Stimulated activated CD8-positive, alpha-beta memory T cell treated with anti-CD3 and anti-CD28 coated beads, Interleukin-4, amount 100 ng/mL, for 4 hours (primary cell): ENCODE measurements at places on chromosomes 4 and X.

DNA sequence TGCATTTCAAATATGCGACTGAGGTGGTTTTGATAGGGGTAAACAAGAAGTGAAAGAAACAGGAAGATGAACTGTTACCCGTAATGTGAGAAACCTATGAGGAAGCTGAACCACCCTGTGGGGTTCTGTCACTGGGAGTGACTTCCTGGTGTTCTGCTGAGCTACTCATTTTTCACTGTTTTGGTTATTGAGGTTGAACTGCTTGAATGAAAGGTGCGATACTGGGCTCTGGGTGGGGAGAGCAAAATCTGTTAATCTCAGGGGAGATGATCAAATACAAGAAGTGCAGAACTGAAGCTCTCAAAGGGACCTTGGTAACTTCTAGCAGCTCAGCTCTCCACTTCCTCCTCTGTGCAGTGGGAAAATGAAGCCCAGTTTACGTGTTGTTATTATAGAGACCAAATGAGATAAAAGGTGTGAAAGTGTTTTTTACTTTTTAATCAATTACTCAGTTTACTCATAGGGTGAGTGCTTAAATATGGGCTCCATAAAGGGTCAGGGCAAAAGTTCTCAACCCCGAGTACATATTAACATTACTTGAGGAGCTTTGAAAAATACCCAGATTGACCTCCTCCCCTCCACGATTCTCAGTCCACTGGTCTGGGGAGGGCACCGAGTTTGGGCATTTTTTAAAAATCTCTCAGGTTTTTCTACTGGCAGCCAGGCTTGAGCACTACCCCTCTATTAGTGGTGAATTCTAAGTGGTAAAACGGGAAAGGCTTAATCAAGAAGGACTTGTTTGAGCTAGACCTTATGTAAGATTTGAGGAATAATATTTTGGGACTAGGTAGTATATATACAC is 66.7 kb downstream of the COQ2 start:
- DNase-seq = no peak

- DNase-seq = no peak
These were observed 391 bp downstream of the UBL4A start for GRCh38 chrX:154486052-154486395.

DNA sequence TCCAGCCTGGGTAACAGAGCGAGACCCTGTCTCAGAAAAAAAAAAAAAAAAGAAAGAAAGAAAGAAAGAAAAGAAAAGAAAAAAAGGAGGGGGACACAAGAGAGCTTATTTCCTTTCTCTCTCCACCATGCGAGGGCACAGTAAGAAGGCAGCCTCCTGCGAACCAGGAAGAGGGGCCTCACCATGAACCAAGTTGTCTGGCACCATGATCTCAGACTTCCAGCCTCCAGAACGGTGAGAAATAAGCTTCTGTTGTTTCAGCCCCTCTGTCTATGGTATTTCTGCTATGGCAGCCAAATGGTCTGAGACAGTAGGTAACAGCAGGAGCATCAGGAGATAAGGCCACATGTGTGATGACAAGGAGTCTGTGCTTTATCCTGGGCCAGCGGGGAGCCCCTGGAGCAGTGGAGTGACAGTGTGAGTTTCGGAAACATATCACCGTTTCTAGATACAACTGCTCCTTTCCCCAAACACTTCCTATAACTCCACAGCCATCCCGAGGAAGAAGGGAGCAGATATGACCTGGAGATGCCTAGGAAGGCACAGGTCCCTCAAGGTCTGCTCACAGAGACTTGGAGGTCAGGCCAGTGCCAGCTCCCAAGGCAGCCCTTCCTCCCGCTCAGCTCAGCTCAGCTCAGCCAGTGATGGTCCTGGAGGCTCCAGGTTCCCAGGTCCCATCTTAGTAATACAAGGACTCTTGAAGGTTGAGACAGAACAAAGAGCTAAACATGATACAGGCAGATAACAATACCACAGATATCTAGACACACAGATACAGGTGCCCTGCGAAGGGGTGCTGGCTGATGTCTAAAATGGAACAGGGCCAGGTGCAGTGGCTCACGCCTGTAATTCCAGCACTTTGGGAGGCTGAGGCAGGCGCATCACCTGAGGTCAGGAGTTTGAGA is 17.7 kb downstream of the JAKMIP1 start:
- DNase-seq = no peak

- DNase-seq = peak; percentile 11
These were observed 107.5 kb upstream of the RPL34 start for GRCh38 chr4:108512615-108513505.

GRCh38 chr4:142817442-142817841 is 28.7 kb downstream of the INPP4B start:
- DNase-seq = no peak

- DNase-seq = no peak
These were observed at the start of gene GPR101 for GRCh38 chrX:137033774-137034507. Gene GPR101, minus strand, starts transcription at chrX:137033995. Its CDS starts 2,321 bp downstream, at chrX:137031674.

DNA sequence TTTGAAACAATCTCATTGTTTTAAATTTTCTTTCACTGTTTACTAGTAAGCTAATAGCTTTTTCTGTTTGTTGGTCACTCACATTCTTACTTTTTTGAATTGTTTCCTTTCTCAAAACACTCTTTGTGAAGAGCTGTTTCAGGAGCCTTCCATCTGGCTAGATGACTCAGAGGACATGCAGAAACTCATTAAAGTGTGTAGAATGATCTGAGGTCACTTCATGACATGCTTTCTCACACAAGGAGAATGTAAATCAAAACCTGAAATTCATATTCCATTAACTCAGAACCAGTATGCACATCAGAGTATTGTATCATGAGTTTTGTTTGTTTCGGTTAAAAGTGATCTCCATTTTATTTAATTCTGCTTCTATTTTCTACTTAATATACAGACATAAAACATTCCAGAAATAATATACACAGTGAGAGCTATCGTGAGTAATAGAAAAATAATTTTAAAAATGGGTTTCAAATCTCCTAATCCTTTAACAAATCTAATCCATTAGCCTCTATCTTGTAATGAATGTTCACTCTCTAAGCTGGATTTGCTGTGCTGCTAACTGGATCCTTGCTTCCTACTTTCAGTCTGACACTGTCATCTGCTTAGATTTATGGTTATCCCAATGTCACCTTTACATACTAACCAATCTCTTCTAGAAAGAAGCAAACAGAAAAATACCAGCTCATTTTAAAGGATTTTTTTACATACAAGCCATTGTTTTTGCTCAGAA is 449.6 kb downstream of the FSTL5 start:
- no peak for DNase-seq

GRCh38 chr4:56727150-56727549 is 46.1 kb upstream of the HOPX start:
- DNase-seq = no peak

DNA sequence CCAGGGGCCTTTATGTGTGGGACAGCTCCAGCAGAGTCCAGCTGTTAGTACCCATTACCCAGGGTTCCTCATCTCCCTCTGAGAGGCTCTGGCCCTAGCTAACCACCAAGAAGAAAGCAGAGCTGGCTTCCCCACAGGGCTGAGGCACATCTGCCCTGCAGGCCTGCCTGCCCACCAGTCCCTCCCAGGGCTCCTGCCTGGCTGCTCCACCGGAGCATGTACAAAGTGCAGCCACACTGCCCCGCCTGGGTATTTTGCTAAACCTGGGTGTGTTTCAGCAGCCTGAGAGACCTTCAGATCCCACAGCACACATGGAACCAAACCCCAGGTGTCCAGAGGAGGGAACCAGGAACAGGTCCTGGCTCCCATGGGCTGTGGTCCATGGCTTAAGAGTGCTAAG is 500.4 kb upstream of the KLHL4 start:
- DNase-seq = no peak

DNA sequence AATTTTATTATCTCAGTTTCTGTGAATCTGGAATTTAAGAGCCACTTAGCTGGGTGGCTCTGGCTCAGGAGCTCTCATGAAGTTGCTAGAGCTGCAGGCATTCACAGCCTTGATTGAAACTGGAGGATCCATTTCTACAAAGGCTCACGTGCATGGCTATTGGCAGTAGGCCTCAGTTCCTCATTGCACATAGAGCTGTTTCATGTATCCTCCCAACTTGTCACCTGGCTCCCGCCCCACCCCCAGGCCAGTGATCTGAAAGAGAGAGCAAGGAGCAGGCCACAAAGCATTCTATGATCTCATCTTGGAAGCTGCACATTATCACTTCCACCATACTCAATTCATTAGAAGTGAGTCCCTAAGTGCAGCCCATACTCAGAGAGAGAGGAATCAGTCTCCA is 18.5 kb upstream of the AP1AR start:
- DNase-seq = no peak

DNA sequence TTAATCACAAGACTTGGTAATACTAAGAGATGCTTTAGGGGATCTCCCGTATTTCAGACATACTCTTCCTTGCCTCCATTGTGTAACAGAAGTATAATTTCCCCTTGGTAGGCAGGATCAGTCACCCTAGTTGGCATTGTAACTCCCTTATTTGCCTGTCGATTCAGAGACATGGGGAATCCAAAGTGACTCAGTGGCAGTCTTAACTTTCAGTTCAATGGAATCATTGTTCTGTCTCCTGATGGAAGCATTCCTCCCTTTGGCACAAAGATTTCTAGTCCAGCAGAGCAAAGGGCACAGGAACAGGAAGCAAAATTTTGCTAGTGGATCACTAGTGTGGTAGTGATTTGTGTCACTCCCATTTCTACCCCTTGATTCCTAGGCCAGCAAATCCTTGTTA is 80.4 kb downstream of the DCUN1D4 start:
- DNase-seq = no peak

DNA sequence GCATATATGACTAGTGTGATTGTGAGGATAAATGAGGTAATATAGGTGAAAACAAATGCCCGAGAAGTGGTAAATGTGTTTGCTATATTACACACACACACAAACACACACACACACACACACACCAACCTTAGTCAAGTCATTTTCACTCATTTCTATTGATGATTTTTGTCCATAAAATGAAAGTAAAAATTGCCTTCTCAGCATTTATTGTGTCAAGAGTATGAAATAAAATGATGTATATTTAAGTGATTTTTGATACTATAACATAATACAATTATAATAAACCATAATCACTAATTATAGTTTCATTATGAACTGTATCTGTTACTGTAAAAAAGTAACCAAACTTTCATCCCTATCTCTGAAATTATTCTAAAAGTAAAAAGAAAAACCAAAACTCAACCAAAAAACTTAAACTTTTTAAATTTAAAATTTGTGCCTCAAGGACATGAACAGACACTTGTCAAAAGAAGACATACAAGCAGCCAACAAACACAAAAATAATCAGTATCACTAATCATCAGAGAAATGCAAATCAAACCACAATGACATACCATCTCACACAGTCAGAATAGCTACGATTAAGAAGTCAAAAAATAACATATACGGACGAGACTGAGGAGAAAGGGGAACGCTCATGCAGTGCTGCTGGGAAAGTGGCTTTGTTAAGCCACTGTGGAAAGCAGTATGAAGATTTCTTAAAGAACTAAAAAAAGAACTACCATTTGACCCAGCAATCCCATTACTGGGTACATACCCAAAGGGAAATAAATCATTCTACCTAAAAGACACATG is 601.0 kb downstream of the TMA16 start:
- DNase-seq = no peak

DNA sequence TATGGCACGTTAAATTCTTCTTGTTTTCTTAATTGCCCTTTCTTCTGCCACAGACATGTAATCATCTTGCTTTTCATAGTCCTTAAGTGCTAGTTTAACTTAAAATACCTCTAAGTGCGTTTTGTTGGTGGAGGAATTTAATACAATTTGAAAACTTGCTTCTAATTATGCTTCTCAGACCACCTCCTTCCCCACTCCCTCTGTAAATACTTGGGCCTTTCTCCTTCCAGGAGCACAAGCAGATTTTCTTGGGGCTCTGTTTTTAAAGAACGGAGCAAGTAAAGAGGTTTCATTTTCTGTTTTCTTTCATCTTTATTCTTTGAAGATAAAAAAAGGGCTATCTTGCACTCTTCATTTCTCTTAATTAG is 559 bp upstream of the PCDH18 start:
- DNase-seq = no peak

GRCh38 chr4:21802406-21802805 is 146.2 kb downstream of the KCNIP4 start:
- no peak for DNase-seq

- no peak for DNase-seq
These were observed 22.4 kb downstream of the FLNA start for GRCh38 chrX:154352012-154352401.

DNA sequence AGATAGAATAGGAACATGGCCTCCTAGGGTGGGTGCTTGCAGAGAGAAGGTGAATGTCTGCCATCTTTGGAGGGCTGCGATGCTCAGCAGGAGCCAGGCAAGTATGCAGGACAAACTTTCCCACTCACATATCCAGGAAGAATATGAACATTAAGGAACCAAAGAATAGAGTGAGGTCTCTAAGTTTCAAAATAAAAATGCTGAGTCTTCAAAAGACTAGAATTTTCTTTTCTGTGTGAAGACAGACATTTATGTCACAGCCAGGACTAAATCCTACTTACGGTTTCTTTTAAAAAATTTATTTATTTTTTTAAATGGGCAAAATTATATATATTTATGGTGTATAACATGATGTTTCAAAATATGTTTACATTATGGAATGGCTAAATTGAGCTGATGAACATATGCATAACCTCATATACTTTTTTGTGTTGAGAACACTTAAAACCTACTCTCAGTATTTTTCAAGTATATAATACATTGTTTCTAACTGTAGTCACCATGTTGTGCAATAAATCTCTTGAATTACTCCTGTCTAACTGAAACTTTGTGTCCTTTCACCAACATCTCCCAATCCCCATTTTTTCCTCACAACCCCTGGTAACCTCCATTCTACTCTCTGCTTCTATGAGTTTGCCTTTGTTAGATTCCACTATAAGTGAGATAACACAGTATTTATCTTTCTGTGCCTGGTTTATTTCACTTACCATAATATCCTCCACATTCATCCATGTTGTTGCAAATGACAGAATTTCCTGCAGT is 177.8 kb upstream of the HAND2 start:
- no peak for DNase-seq

GRCh38 chr4:7854697-7855370 is 84.8 kb downstream of the AFAP1 start:
- DNase-seq = peak; percentile 24

GRCh38 chr4:56640621-56641493 is 40.2 kb downstream of the HOPX start:
- no peak for DNase-seq

GRCh38 chr4:24846716-24847115 is 51.3 kb downstream of the SOD3 start:
- DNase-seq = no peak

- DNase-seq = no peak
These were observed 377.2 kb upstream of the FTHL17 start for GRCh38 chrX:31449081-31449480.

GRCh38 chr4:86927843-86928395 is 6.9 kb upstream of the AFF1 start:
- DNase-seq = no peak
